ENCODE measurements at places on chromosomes 3 and 15.

DNA sequence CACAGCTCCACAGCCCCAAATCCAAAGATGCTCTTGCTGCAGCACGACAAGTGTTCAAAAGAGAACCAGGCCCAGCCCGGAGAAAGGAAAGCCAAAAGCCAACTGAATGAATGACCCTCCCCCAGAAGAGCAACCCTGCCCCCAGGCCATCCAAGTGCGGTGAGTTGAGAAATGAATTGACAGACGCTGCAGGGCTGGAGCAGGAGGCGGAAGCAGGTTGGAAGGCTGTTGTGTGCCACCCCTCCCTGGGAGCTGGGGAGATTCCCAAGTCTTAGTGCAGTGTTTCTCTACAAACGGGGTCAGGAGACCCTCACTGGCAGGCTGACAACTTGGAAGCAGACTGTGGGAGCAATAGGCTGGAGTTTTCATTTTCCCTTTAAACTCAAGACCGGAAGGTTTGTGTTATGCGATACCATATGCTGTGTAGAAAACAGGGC is 3.5 kb upstream of the SPTBN5 start:
- DNase-seq = no peak

- no peak for DNase-seq
Observed at GRCh38 chr3:182435860-182436259, 357.4 kb upstream of the ATP11B start.

- no peak for DNase-seq
Observed at GRCh38 chr3:174342941-174343501, 516.1 kb upstream of the NAALADL2 start.

DNA sequence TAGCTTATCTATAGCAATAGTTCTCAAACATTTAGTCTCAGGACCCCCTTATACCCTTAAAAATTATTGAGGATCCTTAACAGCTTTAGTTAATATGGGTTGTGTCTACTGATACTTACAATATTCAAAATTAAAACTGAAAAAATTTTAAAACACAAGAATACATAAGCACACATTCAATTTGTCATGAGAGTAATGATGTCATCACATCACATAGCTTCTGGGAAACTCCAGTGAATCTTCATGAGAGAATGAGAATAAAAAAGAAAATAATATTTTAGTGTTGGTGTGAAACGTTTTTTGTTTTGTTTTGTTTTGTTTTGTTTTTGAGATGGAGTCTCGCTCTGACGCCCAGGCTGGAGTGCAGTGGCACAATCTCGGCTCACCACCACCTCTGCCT is 25.2 kb upstream of the ACP3 start:
- DNase-seq = no peak

DNA sequence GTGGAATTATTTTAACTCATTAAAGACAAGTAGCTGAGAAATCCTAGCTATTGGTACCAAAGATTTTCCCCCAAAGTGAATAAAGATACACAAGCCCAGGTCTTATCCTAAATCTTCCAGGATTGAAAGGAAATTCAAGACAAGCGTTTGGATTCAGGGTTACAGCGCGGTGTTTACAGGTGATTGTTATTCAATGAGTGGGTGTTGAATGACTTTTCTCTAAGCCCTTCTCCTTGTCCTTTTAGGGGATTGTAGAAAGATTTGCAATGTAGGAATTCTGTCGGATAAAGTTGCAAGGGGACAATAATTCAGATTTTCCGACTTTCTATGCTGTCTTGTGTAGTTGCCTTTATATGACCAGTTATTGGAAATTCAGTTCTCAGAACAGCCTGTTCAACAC is 57.2 kb downstream of the USP13 start:
- no peak for DNase-seq

DNA sequence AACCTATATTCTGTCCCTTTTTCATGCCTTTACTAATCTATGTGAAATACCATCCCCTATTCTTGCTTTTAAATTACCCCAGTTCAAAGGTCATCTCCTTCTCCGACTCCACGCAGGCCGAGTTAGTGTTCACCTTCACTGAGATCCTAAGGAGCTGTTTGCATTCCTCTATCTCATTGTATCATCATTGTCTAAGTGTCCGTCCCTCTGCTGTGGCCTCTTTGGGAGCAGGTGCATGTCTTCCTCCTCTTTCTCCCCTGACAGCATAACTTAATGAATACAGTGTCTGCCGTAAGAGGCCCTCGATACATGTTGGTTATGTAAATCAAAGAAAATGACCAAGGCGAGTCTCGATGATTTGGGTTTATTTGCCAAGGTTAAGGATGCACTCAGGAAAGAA is 4.9 kb upstream of the PPP1R2 start:
- no peak for DNase-seq

- no peak for DNase-seq
Observed at GRCh38 chr3:191275751-191276150, 53.4 kb upstream of the CCDC50 start.

DNA sequence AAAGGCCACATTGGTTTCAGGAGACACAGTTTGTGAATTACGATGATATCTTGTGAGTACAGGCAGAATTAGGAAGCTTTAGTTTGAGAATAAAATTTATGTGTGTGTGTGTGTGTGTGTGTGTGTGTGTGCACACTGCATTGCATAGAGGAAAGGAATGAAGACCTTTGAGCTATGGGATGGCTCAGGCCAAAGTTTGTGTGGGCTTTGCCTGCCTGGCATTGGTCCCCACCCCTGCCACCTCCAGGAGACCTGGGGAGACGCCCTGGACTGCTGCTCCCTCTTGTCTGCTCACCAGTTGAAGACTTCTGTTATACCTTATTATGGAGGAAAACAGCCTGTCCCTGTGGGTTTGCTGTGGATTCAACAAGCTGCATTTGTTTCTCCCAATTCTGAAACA is 37.2 kb downstream of the TIGIT start:
- DNase-seq = no peak

GRCh38 chr3:178538056-178538455 is 1.8 kb downstream of the KCNMB2 start:
- no peak for DNase-seq

- no peak for DNase-seq
Observed at GRCh38 chr15:61243983-61244593, 15.0 kb upstream of the RORA start.

DNA sequence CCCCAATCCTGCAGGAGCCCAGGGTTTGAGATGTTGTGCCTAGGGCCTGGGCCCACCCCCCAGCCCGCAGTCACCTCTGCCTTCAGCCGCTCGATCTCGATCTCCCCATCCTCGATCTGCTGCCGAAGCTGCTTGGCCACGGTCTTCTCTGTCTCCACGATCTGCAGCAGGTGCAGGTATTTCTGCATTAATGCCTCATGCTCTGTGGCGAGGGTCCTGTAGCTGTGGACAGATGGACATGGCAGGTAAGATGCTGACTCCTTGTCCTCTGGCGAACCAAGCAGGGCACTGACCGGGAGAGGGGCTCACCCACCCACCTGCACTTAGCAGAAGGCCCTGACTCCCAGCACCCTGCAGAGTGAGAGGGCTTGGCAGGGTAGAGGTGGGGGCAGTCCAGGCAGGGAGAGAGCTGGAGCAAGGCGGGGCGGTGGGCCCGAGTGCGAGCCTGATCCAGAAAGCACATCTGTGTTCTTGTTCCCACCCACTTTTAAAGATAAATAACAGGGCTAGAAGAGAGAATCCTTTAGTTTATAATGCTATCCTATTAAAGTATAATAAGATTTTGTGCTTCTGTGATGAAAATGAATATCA is 32.2 kb downstream of the RASGRF1 start:
- DNase-seq = no peak

DNA sequence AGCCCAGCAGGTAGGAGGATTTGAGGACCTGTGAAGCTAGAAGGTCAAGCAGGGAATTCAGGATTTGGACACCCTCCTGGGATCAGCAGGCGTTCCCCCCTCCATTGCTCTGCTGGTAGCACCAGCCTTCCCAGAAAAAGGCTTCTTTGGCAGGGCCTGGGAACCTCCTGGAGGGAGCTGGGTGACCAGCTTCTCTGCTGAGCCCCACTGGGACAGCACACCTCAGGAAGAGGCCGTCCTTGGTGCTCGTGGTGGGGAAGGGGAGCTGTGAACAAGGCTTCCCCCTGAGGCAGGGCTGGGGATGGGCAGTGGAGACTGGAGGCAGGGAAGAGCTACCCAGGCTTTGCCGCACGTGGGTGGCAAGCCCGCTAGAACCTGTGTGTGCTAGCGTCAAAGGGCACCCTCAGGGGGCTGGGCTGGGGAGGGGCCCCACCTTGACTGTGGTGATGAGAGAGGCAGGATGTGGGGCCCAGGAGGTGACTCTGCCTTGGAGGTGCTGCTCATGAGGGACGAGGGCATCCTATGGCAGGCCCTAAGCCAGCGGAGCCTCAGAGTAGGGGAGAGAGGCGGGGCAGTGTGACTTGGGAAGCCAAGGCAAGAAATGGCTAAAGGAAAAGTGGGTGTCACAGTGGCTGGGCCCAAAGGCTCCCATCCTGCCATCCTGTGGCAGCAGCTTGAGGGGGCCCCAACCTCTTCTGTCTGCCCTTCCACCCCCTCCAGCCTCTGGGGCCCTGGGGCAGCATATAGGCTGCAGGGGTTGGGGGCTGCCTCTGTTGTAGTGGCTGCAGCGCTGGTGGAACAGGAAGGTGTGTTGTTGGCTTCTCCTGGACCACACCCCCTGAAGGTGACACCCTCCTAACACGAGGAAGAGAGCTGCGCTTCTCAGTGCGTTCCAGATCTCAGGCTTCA is 20.7 kb downstream of the KLF13 start:
- DNase-seq = no peak

DNA sequence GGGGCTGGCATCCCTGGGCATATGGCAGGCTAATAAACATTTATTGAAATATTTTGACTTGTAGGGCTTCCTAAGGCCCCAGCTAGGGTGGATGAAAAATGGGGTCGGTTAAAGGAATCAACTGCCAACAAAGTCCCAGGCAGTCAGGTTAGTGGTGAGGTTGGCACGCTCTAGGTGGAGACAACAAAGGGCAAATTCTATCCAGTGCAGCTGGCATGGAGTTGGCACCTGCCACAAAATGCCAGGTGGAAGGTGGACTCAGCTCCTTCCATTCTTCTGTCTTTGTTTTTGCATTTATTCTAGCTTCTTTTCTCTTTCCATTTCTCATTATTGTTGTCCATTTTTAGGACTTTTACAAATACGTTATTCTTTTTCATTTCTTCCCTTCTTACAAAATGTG is 31.0 kb downstream of the LCMT2 start:
- no peak for DNase-seq

- no peak for DNase-seq
Observed at GRCh38 chr15:38562278-38562677, 2.3 kb downstream of the RASGRP1 start.

- DNase-seq = no peak
Observed at GRCh38 chr3:7205962-7206361, 345.0 kb downstream of the GRM7 start.

DNA sequence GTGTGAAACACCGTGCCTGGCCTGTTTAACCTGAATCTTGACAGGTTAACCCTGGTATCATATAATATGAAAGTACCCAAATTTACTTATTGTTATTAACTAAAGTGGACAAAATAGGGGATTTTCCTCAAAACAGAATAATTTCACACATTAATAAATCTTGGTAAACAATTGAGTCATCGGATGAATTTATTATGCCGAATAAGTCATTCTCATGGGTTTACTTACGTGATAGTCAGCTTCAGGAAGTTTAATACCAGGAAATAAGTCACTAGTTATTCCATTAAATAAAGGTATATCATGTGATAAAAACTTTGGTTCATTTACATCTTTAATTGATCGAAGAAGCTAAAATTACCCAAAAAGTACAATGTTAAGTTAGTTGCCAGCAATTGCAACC is 99.7 kb downstream of the DNAH12 start:
- no peak for DNase-seq

- peak; percentile 74 for DNase-seq
Observed at GRCh38 chr15:90184119-90184785, 16.9 kb upstream of the SEMA4B start.

DNA sequence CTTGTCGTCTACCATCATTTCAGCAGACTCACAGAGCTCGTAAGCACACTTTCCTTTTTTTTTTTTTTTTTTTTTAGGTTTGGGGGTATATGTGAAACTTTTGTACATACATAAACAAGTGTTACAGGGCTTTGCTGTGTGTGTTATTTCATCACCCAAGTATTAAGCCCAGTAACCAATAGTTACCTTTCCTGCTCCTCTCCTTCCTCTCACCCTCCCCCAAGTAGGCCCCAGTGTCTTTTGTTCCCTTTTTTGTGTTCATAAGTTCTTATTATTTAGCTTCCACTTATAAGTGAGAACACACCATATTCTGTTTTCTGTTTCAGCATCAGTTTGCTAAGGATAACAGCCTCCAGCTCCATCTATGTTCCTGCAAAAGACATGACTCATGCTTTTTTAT is 746.8 kb downstream of the GRM7 start:
- DNase-seq = no peak

DNA sequence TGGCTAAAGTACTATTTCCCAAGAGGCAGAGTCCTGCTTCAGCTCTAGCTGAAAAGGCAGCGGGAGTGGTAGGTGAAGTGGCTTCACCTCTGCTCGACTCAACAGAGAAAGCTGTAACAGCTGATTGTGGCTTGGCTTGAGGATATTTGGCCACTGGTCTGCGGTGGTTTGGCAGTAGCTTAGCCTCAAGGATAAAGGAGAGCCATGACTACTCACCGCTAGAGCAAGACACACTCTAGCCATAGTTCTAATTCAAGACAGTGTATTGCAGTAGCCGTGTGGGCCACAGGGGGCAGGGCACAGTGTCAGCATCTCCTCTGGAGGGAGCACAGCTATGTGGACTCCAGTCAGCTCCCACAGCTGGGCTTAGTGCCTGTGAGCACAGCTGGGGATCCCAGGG is 23.5 kb downstream of the TPRG1 start:
- no peak for DNase-seq

DNA sequence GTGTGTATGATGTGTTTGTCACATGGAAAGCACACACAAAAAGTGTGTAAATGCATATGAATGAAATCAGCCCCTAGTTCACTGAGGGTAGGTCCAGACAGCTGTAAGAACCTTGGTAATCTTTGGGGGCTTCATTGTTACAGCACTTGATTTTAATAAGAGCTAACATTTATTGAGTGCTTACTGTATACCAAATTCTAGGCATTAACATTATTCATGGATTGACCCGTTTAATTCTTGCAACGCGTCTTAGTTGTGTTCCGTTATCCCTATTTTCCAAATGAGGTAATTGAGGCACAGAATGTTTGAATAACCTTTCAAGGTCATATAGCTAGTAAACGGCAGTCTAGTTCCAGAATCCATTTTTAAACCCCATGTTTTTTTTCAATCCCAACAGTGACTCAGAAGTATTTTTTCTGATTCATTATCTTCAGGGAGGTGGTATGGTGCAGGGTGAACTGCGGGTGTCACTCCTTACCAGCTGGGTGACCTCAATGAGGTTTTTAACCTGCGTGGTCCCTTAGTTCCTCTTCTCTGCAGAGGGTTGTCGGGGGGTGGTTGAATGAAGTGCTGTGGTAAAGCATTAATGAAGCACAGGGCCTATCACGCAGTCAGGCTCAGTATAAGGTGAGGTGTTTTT is 14.2 kb downstream of the RAB8B start:
- DNase-seq = no peak

- no peak for DNase-seq
Observed at GRCh38 chr15:50726315-50726714, 39.2 kb downstream of the SPPL2A start.

DNA sequence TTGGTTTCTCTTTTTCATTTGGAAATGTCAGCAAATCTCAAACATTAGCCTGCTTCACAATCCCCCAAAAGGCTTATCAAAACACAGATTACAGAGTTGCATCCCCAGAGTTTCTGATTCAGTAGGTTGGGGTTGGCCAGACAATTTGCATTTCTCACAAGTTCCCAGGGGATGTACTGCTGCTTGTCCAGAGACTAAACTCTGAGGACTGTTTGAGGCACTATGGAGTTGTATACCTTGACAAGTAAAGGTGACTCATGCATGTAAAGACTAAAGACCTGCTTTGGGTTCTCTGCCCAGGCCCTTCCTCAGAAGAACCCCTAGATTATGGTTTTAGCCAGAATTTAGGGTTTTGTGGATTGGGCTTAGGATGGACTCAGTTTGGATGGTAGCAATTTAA is 151.1 kb upstream of the ARHGEF26 start:
- no peak for DNase-seq

All from left ventricle myocardium inferior (tissue), 1 donor.